ENCODE measurements at places on chromosomes 7 and 10.

DNA sequence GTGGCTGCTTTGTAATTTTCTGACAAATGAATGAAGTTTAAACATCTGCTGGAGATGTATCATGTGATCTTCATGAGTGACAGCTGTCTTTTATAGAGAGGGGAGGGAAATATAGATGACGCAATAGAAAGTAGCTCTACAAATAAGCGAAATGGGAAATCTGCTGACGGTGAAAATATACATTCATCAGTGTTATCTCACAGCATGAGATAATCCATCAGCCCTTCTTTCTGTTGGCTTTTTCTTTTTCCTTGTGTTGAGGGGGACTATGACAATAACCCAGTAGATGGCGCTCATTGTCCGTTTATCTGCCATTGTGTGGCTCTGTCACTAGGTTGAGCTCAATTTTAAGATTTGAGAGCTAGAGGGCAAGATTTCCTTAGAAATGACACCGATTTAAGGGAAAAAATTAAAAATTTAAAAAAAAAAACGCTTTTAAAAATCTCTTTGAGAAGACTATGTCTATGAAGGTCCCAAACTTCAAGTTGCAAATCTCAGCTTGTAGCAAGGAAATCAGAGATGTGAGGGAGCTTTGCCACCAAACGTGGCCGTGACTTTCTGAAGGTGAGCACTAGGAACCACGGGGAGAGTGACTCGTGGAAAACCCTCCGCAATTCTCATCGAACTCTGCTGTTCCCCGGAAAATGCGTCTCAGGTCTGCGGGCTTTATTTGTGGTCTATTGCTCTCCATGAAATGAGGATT lies 114.6 kb upstream of the SFMBT2 start:
- peak; percentile 38 for DNase-seq

DNA sequence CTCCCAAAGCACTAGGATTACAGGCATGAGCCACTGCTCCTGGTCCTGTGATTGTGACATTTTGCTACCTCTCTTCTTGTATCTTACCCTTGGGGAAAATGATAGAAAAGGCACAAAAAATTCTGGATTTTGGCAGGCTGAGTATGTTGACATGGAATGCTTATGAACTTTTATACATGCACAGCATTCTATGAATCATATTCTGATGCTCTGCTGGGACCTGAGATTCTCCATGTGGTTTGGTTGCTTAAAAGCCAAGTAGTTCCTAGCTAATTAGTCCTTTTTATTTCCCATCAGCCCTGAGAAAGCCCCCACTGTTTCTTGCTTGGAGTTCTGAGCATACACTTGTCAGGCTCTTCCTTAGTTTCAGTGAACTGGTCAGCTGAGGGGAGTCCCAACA lies 8.3 kb upstream of the KAZALD1 start:
- no peak for DNase-seq

DNA sequence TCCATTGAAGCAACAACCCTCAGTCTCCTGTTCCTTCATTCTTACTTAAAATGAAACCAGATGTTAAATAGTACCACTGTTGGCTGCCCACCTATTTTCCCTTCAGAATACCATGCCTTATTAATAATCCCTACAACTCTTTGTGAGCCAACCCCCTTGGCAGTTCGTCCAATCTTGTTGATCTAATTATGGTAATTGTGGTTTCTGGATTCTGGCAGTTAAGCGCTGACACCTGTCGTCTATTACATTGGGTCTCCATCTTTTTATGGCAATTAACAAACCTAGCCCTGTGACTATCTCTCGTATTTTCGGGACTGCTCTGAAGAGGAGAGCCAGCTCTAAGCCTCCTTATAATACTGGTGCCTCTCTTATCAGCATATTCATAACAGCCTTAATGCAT lies 432.0 kb downstream of the ATRNL1 start:
- DNase-seq, result no peak

DNA sequence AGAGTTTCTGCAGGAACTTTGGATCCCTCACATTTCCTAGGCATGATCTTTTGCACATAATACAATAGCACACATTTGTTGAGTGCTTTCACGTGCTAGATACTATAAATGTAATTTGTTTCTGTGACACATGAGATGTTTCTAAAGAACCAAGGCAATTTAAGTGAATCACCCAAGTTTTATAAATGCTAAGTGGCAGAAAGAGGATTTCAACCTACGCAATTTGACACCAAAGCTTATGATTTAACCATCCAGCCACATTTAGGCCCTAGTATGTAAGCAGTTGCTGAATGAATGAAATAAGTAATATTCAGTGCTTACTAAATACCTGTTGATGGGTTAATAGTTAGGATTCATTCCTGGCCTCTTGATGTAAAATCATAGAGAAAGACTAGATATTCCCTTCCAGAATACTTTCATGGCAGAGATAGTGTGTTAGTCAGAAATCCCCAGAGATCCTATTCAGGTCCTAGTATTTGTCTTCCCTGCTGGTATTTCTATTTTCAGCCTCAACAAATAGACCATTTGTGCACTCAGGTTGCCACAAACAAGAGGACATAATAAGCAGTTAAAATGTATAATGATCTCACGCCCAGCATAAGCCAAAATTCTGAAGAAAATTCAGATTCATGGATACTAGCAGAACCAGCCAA lies 572.6 kb downstream of the IPMK start:
- DNase-seq, result no peak

- no peak for DNase-seq
These were observed 745 bp downstream of the SLC16A9 start for GRCh38 chr10:59708816-59709394.

GRCh38 chr7:152369518-152369917 lies 66.3 kb downstream of the KMT2C start:
- DNase-seq, result no peak

DNA sequence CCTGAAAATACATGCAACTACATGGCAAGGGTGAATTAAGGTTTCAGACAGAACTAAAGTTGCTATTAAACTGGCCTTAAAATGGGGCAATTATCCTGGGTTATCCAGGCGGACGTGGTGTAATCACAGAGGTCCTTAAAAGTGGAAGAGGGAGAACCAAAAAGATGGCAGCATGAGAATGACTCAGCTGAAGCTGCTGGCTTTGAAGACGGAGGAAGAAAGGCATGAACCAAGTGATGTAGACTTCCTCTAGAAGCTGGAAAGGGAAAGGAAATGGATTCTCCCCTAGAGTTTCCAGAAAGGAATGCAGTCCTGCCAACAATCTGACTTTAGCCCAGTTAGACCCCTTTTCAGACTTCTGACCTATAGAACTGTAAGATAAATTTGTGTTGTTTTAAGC lies 27.0 kb upstream of the UBN2 start:
- no peak for DNase-seq

- DNase-seq, result no peak
These were observed 821.0 kb upstream of the CELF2 start for GRCh38 chr10:10196701-10197100.

- DNase-seq, result no peak
These were observed 124.8 kb downstream of the MPP7 start for GRCh38 chr10:28177944-28178637.

GRCh38 chr10:114761205-114762193 lies 60.1 kb upstream of the FHIP2A start:
- no peak for DNase-seq

DNA sequence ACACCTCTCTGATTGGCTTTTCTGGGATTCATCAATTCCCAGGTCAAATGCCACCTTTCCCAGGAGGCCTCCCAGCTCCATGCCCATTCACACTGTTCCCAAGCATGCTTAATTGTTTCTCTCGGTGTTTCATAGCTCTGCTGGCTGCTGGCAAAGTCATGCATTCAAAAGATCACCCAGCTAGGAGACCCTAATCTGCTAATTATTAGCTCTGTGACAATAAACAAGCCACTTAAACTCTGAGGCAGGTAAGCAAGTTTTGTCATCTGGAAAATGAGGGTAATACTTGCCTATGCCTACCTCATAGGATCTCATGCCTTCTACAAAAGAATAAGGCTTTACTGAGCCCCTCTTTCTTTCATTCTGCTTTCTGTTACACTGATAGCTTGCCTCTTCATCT lies 828 bp upstream of the KEL start:
- no peak for DNase-seq

GRCh38 chr10:91311601-91312381 lies 91.3 kb downstream of the PCGF5 start:
- DNase-seq, result no peak

- DNase-seq, result no peak
These were observed 20.0 kb downstream of the LRRD1 start for GRCh38 chr7:92158660-92159575.

DNA sequence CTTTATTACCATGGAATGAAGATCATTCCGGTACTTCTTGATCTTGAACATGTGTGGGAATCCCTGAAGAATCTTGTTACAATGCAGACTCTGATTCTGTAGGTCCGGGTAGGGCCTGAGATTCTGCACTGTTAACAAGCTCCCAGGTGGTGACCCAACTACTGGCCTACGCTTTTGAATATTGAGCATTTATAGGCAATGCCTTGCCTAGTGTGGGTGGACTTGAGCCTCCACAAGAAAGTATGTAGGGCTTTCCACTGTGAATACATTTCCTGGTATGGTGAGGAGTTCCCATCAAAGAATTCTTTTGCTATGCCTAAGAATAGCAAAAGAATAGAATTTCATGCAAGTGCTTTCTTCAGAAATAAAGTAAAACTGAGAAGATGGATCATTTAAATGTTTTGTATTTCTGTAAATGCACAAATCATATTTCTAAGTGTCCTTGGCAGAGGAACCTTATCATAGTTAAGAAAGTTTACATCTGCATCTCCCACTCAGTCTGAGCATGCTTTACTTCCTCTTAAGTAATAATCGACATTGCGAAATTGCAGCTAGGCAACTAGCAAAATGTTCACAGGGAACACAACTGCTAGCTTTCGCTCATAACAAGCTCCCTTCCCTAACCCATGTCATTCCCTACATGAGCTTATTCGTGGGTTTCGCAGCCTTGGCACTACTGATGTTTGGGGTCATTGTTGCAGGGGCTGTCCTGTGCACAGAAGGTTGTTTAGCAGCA lies 71.4 kb downstream of the AHR start:
- peak; percentile 5 for DNase-seq

DNA sequence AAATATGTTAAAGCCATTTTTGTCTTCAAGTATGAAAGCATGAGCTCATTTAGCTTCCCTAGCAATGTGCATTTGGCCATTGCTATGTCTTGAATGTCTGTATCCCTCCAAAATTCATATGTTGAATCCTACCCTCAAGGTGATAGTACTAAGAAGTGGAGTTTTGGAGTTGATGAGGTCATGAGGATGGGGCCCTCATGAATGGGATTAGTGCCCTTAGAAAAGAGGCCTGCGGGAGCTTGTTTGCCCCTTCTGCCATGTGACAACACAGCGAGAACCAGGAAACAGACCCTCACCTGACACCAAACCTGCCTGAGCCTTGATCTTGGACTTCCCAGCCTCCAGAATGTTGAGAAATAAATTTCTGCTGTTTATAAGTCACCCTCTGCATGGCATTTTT lies 61.3 kb upstream of the UCN3 start:
- no peak for DNase-seq

DNA sequence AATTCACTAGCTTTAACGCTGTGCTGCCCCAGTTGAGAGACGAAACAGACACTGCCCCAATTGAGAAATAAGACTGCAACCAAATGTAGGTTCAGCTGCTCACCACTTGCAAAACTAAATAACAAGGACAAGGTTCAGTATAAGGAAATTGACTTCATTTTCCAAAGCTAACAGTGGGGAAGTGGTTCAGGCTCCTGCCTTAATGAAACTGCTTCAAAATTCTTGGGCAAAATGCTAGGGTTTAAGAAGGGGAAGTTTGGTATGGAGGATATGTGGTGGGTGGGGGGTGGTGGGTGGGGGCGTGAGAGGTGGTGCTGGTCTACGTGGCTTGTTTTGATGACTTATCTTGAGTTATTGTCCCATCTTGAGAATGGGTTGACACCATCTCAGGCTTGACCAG lies 21.8 kb downstream of the MRPL32 start:
- no peak for DNase-seq

DNA sequence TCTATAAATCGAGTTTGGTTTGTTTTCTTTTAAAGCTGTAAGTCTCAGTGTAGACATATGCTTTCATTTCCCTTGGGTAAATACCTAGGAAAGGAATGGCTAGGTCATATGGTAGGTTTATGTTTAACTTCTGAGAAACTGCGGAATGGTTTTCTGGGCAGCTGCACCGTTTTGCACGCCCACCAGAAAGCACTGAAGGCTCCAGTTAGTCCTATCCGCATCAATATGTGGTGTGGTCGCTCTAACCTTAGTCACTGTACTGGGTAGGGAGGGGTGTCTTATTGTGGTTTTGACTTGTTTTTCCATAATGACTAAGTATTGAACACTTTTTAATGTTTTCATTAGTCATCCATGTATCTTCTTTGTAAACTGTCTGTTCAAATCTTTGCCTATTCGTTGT lies 279.5 kb upstream of the AKR1E2 start:
- DNase-seq, result no peak

- no peak for DNase-seq
These were observed 14.3 kb downstream of the GRK5 start for GRCh38 chr10:119221666-119222065.

GRCh38 chr7:7719236-7719635 lies 829 bp upstream of the RPA3 start:
- no peak for DNase-seq

DNA sequence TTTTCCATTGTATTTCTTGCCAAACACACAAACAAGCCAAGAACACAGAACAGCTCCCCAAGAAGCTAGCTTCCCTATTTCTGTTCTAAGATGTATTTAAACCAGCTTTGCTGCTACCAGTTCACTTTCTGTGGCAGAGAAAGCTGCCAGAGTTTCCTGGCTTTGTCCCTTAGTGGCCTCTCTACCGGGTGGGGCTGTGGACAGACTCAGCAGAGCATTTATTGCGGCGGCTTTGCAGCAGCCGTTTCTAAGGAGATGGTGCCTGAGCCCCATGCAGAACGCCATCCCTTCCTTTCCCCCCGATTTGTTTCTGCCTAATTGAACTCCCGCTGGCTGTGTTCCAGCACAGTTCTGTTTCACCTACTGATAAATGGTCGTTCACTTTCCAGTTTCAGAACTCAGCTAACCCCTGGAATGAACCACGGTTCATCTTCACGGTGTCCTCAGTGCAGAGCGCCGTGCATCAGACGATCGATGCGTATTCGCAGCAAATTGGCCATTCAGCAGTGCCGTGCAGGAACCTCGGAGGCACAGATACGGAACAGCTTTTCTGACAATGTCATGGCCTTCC lies 33.8 kb upstream of the SFMBT2 start:
- peak; percentile 56 for DNase-seq

GRCh38 chr10:71372882-71373495 lies 23.7 kb upstream of the CDH23 start:
- DNase-seq, result no peak

DNA sequence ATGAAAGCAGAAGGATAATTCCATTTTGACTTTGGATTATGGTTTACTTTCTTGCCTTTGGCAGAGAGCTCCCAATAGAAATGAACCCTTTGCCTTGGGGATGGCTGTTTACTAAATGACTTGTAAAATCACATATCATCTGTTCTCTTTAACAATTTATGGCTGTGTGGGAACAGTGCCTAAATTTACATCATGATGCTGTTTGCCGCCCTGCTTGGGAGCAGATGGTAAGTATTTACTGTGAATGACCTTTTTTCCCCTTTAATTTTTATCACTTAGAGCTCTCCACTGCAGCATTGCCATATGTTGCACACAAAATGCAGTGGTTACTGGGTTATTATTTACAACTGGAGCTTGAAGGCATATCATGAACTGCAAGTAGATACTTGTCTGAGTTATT lies 13.4 kb downstream of the HEPACAM2 start:
- no peak for DNase-seq

- no peak for DNase-seq
These were observed 6.3 kb upstream of the DDIT4 start for GRCh38 chr10:72267381-72267780.

Data from amygdala (tissue), 56 donors.